T-cell (primary cell): ENCODE measurements at places on chromosomes 1 and 21.

DNA sequence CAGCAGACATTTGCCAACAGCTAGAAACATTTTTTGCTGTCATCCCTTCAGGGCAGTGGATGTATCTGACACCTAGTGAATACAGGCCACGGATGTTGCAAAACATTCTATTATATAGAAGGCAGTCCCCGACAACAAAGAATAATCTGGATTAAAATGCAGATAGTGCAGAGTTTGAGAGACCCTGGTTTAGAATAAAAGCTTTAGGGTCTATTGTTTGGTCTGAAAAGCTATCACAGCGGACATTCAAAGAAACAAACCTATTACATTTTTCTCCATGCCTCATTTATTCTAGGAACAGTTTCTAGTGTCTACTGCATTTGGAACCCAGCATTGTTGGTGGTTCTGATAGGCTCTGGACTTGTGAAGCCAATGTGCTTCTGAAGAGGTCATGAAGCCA, 316.3 kb downstream of the TGFB2 start:
- H3K27me3 ChIP-seq, result no peaks in the 10 kb centered on the region
- H3K4me3 ChIP-seq, result no peak overlapping the region
- no peak for DNase-seq
- H3K36me3 ChIP-seq, result no peaks in the 10 kb centered on the region
- H3K27ac ChIP-seq, result no peak overlapping the region

- H3K27ac ChIP-seq, result no peak overlapping the region
- H3K36me3 ChIP-seq, result no peaks in the 10 kb centered on the region
- H3K27me3 ChIP-seq, result no peaks in the 10 kb centered on the region
- no peak overlapping the region for H3K4me3 ChIP-seq
- no peaks in the 10 kb centered on the region for H3K4me1 ChIP-seq
Measured at GRCh38 chr1:3287656-3288160, 166.8 kb upstream of the ARHGEF16 start.

- no peaks in the 10 kb centered on the region for H3K4me1 ChIP-seq
- H3K27ac ChIP-seq, result no peak overlapping the region
Measured at GRCh38 chr1:245679821-245680780, 525.3 kb downstream of the KIF26B start.

DNA sequence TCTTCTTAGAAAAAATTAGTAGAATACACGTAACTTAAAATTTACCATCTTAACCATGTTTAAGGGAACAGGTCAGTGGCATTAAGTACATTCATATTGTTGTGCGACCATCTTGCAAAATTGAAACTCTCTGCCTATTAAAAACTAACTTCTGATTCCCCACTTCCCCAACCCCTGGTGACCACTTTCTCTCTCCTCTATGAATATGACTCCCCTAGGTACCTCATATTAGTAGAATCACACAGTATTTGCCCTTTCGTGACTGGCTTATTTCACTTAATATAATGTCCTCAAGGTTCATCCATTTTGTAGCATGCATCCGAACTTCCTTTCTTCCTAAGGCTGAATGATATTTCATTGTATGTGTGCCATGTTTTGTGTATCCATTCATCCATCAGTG, 15.1 kb upstream of the TARBP1 start:
- no peak overlapping the region for H3K4me3 ChIP-seq
- no peaks in the 10 kb centered on the region for H3K27me3 ChIP-seq
- H3K27ac ChIP-seq, result no peak overlapping the region
- H3K4me1 ChIP-seq, result peaks cover 5% of the 10 kb centered on the region
- no peak for DNase-seq

GRCh38 chr1:33903210-33903589, 39.3 kb downstream of the HMGB4 start:
- H3K27ac ChIP-seq, result no peak overlapping the region
- H3K4me1 ChIP-seq, result no peaks in the 10 kb centered on the region
- H3K36me3 ChIP-seq, result no peaks in the 10 kb centered on the region
